ENCODE measurements at places on chromosomes 1 and 21.
A peak's percentile ranks its signal among the peaks of the same experiment; 100 is the strongest.

GRCh38 chr1:107727866-107728265 lies 237.1 kb downstream of the VAV3 start:
- DNase-seq: no peak

GRCh38 chr1:158496374-158496773 lies 24.4 kb downstream of the OR10R2 start:
- DNase-seq: peak; percentile 36

- DNase-seq: peak; percentile 100
These were observed at the start of gene SRP9 for GRCh38 chr1:225777583-225778336. SRP9 (plus strand) TSS chr1:225777826; CDS start chr1:225777941, 115 bp downstream.

GRCh38 chr1:53125623-53126360 lies 16.6 kb downstream of the SLC1A7 start:
- DNase-seq: no peak

DNA sequence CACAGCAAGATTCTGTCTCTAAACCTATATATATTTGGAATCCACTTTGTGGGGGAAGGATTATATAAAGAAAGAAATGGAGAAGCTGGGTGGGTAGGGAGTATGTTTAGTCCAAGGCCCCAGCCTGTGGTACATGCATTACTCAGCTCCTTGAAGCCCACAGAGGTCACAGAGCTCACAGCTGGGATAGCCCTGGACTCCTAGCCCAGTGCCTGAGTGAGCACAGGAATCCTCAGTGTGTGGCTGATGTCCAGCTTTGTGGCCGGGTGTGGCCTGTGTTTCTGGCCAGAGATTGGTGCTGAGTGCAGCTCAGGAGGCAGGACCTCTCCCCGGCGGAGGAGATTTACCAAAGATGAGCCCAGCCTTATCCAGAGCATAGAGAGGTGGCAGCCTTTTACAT lies 7.6 kb downstream of the CAPN9 start:
- peak; percentile 86 for DNase-seq

- no peak for DNase-seq
These were observed 36.4 kb downstream of the DNM3 start for GRCh38 chr1:171877701-171878100.

DNA sequence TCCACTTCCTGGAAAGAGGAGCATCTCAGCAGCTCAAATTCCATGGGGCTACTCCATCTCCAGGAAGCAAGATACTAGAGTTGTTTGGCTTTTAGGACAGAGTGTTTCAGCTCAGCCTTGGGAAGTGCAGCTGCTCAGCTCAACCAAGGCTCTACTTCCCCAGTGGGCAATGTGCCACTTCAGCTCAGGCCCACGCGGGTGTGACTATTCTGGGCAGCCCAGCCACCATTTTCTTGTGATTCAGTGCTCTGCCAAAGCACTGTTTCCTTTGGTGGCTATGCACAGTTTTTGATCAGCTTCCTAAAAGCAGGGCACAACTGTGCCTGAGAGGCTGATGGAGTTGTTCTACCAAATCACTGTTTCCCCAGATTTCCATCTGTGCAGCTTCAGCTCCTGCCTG lies 1104.9 kb upstream of the TMPRSS15 start:
- no peak for DNase-seq

- DNase-seq: no peak
These were observed 7.1 kb downstream of the AMIGO1 start for GRCh38 chr1:109502364-109502851.

DNA sequence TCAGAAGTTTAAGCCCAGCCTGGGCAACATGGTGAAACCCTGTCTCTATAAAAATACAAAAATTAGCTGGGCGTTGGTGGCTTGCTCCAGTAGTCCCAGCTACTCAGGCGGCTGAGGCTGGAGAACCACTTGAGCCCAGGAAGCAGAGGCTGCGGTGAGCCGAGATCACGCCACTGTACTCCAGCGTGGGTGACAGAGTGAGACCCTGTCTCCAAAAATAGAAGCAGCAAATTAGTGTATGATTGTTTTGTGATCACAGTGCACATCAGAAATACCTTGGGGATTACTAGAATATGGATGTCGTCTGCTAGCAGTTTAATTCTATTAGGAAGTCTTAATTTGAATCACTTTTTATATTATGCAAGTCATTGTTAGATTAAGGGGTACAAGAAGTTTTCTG lies 59.0 kb downstream of the ZBTB17 start:
- no peak for DNase-seq

DNA sequence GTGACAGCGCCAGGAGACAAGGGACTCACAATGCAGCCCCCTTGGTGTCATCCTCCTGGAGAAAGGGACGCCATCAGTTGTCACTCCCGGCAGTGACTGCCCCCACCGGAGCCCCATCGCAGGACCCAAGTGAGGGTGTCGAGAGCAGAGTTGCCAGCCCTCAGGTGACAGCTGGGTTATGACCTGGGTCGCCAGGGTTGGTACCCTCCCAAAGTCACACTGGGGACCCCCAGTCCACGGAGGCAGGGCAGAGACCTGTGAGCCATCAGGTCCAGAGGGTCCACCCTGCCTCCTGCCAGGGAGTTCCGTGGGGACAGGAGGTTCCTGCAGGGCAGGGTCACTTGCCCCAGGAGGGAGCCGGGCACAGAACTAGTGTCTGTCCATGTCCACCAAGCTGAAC lies 78.2 kb upstream of the IFFO2 start:
- DNase-seq: no peak

- DNase-seq: no peak
These were observed 86.0 kb downstream of the SLC25A24 start for GRCh38 chr1:108114033-108114599.

GRCh38 chr1:40592107-40592803 lies 60.8 kb downstream of the ZNF684 start:
- peak; percentile 44 for DNase-seq

GRCh38 chr1:78843546-78843945 lies 163.0 kb downstream of the ADGRL4 start:
- DNase-seq: no peak

GRCh38 chr21:44552681-44553080 lies 1.4 kb upstream of the KRTAP10-2 start:
- DNase-seq: no peak

All from ACHN (cell line).